Peyer's patch (tissue), 4 donors: ENCODE measurements at places on chromosomes 6 and 20. TPM values are rescaled to one million over a fixed set of nuclear protein-coding genes. Genes with fewer than 3 reads are reported as not detected.
A peak's percentile ranks its signal among the peaks of the same experiment; 100 is the strongest.

Gene FABP7
- not detected for total RNA-seq

- H3K4me1 ChIP-seq: no peaks in the 10 kb centered on the region
- DNase-seq: no peak
- no peak overlapping the region for H3K27ac ChIP-seq
- no peak overlapping the region for H3K4me3 ChIP-seq
- no peaks in the 10 kb centered on the region for H3K27me3 ChIP-seq
Measured at GRCh38 chr6:62516291-62517141, 230.5 kb upstream of the KHDRBS2 start.

GRCh38 chr20:53611449-53611894 lies 17.8 kb upstream of the ZNF217 start:
- no peaks in the 10 kb centered on the region for H3K27me3 ChIP-seq
- H3K27ac ChIP-seq: no peak overlapping the region
- no peak overlapping the region for H3K4me3 ChIP-seq
- DNase-seq: no peak

GRCh38 chr6:46788791-46789190 lies 4.4 kb upstream of the MEP1A start:
- no peak overlapping the region for H3K27ac ChIP-seq
- no peaks in the 10 kb centered on the region for H3K27me3 ChIP-seq
- H3K4me3 ChIP-seq: no peak overlapping the region
- no peaks in the 10 kb centered on the region for H3K4me1 ChIP-seq
- DNase-seq: no peak

- peaks cover 17% of the 10 kb centered on the region for H3K4me1 ChIP-seq
- no peak overlapping the region for H3K27ac ChIP-seq
- no peak for DNase-seq
- H3K4me3 ChIP-seq: peak overlapping the region; percentile 2
Measured at GRCh38 chr6:157239671-157240058, 83.7 kb downstream of the TMEM242 start.
